ENCODE measurements at places on chromosomes 6 and 20.

GRCh38 chr20:14451458-14451857 lies 114.0 kb upstream of the FLRT3 start:
- DNase-seq, result no peak

DNA sequence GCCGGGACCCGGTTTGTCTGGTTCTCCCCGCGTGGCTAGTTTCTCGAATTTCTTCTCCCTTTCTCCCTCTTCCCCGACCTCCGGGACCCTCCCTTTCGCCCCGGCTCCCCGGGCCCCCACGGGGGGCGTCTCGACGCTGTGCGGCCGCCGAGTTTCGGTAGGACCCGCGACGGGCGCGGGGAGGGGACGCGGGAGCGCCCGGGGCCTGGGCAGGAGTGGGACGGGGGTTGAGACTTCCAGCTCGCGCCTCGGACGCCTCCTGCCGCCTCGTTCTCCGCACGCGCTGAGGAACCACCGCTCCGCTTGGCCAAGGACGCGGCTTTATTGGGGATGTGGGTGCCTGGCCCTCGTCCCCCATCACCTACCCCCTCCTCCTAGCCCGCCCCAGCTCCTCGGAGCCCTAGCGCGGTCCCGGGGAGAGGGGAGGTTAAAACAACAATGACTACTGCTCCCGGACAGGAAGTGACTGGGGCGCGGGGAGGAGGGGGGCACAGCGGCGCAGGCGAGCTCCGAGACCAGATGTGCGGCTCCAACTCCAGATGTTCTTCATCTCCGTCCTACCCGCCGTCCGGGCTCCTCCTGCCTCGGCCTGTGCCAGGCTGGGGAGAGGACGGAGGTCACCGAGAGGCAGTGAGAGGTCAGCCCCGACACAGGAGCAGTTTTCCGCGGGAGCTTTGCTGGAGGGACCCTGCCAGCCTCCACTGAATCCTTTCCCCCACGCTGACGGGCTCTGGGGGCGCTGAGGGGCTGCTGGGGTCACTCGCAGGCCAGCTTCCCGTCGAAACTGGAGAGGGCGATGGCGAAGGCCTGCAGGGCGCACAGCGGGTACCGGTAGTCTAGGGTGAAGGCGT lies 917 bp upstream of the TEAD3 start:
- no peak for DNase-seq

GRCh38 chr6:139881236-139881635 lies 506.8 kb upstream of the CITED2 start:
- DNase-seq, result peak; percentile 83

DNA sequence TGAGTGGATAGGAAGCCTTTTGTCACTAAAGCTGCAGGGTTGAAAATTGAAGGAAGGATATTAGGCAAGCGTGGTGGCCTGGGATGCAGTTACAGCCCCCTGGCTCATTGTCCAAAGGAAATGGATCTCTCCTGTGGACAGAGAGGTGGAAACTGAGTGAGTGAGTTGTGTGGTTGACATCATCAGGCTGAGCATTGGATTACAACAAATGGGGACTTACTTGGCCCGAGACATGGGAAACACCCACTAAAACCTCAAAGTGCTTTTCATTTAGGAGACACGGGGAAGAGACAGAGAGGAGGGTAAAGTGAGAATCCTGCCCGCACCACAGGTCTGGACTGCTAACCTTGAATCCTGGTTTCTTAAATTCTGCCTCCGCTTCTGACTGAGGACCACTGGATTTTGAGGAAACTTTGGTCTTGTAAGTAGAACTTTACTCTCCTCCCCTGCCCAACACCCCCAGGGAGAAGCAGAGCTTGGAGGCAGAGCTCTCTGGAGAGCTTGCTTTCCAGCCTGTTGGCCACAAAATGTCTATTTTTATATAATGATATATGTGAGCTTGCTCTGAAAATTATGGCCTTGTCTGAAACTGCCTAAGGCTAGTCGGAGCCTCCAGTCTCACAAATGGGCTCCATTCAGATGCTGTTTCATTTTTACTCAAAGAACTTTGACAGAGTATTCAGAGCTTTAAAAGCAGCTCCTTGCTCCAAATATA lies at the start of gene PKIG:
PKIG (plus strand) TSS at position 269 of the 715 bp plus-strand sequence. CDS start 31,978 bp downstream, outside the sequence.
- DNase-seq, result no peak

DNA sequence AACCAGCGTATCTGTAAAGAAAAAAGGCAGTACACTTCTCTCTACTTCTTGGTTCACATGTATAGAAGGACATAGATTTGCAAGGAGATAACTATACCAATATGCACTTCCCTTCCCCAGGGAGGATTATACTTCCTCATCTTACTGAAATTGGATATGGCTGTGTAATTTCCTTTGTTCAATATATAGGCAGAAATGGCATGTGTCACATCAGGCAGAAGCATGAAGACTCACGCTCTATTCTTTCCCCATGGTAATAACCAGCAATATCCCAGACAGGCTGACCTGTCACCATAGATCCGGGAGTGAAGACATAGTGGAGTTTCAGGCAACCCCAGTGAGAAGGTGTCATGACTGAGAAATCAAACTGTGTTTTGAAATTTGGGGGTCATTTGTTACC lies 518.3 kb downstream of the KIF16B start:
- DNase-seq, result no peak

GRCh38 chr20:57381596-57382503 lies 9.3 kb upstream of the RBM38 start:
- peak; percentile 89 for DNase-seq

DNA sequence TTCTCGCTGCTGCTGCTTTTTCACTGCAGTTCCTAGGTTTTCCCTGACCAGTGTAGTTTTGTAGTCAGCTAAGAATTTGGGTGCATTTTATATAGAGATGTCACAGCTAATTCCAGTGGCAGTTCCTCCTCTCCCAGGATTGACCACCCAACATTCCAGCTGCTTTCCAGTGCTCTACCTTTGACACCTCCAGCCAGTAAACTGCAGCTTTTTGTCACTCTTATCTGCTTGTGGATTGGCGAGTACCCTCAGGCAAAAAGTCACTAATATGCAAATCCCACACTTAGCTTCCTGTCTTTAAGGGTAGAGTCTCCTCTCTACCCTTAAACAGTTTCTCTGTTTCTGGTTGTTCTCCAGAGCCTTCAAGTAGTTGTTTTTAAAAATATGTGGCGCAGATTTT lies 146.9 kb upstream of the KCNG1 start:
- DNase-seq, result no peak

DNA sequence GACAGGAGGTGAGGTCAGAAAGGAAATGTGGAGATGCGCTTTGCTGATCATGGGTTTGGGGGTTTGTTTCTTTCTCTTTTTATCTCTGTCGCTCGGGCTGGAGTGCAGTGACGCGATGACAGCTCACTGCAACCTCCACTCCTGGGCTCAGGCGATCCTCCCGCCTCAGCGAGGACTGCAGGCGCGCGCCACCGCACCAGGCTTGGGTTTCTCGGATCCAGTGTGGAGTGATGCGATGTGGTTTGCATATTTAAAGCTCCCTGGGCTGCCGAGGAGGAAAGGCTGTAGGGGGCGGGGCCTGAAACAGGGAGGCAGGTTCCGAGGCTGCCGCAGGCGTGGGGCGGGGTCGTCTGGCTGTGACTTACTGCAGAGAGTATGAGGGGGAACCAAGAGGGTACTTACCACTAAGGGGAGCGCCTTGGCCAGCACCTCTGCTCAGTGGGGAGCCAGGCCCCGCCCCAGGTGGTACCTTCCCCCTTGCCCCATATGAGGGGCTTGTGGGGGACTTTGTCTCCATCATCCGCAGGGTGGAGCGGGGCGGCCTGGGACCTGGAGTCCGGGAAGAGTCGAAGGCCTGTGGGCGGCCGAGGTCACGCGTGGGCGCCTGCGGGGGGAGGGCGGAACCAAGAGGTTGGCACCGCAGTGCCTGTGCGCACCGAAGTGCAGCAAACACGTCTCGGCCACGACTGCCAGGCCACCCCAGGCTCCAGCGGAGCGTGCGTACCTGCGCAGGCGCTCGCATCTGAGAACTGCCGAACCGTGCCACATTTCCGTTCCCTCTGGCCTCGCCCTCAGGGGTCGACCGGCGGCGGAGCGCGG lies 12.7 kb upstream of the BAK1 start:
- no peak for DNase-seq

GRCh38 chr6:28206928-28207509 lies 18.1 kb upstream of the ZSCAN9 start:
- no peak for DNase-seq

DNA sequence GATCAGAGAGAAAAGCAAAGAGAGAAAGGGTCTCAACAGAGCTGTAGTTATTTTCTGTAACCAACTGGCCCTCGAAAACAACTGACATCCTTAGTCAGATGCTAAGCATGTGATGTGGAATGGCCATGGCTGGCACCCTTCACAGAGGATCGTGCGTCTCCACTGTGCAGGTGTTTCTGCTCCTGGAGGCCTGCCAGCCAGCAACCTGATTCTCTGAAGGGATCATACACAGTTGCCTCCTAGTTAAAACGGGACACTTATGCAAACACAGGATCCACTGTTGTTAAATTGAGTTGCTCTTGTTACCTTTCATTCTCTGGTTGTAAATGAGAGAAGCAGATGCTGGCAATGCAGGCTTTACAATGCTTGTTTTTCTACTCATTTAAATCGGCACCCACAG lies 148.5 kb downstream of the HDGFL1 start:
- no peak for DNase-seq

DNA sequence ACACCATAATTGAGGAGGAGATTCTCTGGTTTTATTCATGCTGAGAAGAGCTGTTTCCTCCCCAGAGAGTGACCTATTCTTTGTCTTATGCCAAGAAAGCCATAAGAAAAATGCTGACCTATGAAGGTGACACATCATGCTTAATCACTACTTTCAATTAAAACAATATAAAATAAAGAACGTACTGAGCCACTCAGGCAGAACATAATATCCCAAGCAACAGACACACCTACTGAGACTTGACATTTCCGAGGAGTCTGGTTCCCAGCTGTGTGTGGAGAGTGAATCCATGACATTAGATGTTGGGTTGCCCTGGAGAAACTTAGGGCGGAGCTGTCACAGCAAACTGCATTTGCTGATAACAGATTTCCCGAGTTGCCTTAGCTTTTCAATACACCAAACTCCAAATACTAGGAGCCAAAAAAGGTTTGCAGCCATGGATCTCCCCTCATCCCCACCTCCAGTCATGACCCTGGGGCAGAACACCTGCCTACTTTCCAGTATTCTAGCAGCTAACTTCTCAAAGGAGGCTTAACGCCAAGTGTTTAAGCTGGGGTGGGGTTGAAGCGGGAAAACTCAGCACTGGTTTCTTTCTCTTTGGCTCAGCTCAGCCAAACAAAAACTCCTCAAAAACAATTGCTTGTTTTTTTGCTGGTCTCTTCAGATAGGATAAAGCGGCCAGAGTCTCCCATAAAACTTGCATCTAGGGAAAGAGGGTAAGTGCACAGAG lies 92.2 kb downstream of the BACH2 start:
- no peak for DNase-seq

- no peak for DNase-seq
Measured at GRCh38 chr20:63735859-63736718, at the start of gene LIME1. TSS of gene LIME1 (plus strand) at chr20:63736664. CDS start at chr20:63737550, 886 bp downstream.

DNA sequence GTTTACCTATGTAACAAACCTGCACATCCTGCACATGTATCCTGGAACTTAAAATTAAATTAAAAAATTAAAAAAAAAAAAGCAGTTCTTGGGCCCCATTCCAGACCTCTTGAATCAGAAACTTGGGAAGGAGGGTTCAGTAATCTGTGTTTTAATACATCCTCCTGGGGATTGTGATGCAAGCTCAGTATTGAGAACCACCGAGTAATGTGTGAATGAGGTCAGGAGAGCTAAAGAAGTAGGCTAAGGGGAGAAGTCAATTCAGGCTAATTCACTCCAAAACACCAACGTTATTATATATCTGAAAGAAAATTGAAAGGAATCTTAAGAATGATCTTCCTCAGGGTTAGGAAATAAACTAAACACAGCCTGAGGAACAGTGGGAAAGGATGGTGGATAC lies 120.4 kb downstream of the RNF144B start:
- DNase-seq, result no peak

DNA sequence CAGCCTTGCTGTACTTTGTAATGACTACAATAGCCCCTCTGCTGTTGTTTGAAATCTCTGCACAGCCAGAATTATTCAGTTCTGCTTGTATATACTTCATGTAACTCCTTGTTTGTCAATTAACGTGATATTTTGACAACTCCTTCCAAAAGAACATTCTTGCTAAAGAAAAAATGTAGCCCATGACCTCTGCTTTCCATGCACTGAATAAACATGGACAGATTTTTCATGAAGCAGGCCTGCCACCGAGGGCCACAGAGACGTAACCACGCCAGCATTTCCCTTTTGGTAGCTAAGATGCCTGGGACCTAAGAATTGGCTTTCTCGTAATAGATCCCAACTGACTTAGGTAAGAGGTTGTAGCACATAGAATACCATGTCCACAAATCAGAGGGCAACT lies 135.9 kb downstream of the MYLK4 start:
- DNase-seq, result no peak

DNA sequence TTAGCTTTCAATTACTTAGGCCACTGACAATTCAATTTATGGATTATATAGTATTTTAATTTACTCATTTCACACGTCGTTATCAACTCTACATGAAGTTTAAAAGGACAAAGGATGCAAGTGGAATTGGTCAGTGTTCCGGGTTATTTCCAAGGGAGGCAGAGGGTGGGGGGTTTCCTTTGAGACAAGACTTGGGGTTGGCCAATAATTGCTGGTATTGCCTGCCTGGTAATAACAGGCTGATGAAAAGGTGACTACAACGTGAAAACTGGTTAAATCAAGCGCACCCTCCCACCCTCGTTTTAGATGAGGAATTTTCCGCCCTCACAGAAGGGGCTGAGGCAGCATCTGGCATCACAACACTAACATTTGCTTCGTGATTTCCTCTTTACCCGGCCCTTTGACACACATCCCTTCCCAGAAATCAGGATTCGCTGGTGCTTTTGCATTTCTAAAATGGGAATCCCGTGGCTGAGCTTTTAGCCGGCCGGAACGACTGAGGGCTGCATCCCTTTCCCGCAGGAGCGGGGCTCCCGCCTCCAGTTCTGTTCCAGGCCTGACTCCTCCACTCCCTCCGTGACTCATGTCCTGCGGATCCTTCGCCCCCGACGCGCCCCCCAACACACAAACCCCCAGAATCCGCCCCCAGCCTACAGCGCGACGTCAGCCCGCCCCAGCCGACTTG lies 999 bp upstream of the PIM1 start:
- DNase-seq, result peak; percentile 67

DNA sequence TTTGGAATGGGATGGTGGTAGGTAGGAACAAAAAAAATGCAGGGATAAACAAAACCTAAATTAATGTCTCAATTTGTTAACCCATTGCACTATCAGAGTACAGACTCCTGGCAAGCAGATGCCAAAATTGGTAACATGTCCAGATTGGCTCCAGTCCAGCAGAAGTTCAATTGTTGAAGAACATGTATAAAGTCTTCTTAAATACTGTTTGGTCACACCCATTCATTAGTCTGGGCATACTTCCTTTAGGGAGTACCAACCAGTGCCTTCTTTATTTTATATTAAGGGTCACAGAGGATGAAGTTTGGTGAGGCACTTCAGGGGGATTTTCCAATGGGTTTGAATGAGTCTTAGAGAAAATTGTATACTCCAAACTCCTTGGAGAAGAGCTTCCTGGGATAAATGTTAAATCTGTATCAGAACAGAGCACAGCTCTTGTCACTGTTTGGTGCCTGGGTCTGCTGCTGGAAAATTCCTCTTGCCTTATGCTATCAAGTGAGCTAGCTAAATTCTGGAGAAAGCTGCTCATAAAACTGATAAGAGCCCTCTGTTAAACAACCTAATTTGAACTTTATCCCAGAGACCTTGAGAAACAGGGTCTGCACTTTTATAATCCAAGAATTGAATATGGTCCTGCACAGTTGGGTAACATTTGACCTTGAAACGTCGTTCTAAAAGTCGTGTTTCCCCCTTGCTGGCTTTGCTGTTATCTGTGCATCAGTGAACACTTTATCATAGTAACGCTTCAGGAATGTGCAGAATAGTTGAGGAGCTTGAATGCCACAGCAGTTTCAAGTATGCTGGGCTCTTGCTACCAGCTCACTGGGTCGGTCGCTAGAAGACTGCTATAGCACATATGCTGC lies 334.1 kb upstream of the CITED2 start:
- peak; percentile 12 for DNase-seq

Data from G401 (cell line).